ENCODE measurements at places on chromosomes 4 and X.
A peak's percentile ranks its signal among the peaks of the same experiment; 100 is the strongest.

DNA sequence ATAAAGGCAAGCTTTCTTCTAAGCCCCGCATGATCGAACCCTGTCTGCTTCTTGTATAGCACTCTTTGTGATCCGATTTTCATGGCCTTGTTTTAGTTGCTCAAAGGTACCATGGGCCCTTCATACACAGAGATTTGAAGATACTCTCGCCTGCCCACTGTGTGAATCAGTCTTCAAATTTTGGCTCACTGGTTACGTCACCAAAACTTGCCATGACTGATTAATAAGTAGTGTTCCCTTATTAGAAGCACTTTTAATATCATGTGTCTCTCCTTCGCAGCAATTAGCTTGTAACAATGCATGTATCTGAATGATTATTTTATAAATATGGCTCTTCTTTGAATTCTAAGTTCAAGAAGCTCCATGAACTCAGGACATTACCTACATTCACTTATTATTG is 880.5 kb downstream of the STPG2 start:
- DNase-seq = no peak

DNA sequence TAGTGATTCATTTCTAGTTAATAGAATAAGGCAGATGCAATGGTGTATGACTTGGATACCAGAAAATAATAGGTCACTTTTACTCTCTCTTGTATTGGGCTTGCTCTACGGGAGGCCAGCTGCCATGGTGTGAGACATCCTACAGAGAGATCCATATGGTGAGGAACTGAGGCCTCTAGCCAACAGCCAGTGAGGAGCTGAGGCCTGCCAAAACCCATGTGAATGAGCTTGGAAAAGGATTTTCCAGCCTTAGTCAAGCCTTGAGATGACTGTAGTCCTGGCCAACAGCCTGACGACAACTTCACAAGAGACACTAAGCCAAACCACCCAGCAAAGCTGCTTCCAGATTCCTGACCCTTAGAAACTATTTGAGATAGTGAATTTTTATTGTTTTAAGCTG is 1300.2 kb downstream of the RAPGEF2 start:
- no peak for DNase-seq

- DNase-seq = no peak
Observed at GRCh38 chr4:176270669-176271068, 1.6 kb upstream of the ASB5 start.

DNA sequence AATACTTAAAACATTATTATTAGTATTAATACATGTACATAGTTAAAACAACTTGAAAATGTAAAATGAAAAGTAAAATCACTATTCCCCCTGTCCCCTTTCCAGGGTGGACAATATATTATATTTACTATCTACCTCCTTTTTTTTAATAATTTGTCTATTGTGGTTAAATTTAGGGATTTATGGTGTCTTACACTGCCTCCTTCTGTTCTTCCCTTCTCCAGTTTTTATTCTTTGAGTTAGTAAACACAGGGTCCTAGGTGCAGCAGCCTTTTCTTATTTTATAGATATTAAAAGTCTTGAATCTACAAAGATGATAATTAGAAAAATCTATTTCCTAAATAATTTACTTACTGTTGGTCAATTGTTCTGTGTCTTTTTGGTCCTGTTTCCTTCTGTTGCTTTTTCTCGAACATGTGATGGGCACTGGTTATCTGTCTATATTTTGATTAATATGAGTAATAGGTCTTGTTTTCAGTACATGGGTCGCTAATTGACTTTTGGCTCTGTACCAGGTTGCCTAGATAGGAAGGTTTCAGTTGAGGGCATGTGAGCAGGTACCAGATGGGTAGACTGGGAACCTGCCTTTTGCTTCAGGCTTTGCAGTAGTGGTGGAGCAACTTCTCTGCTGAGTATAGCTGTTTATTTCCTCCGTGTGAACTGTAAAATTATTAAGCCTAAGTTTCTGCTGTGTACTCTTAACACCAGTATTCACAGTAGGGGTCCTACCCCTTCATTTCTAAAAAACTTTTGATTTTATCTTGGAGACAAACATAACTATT is 1.1 kb downstream of the NUDT9 start:
- no peak for DNase-seq

GRCh38 chr4:157824021-157824420 is 348.8 kb downstream of the GASK1B start:
- DNase-seq = no peak

DNA sequence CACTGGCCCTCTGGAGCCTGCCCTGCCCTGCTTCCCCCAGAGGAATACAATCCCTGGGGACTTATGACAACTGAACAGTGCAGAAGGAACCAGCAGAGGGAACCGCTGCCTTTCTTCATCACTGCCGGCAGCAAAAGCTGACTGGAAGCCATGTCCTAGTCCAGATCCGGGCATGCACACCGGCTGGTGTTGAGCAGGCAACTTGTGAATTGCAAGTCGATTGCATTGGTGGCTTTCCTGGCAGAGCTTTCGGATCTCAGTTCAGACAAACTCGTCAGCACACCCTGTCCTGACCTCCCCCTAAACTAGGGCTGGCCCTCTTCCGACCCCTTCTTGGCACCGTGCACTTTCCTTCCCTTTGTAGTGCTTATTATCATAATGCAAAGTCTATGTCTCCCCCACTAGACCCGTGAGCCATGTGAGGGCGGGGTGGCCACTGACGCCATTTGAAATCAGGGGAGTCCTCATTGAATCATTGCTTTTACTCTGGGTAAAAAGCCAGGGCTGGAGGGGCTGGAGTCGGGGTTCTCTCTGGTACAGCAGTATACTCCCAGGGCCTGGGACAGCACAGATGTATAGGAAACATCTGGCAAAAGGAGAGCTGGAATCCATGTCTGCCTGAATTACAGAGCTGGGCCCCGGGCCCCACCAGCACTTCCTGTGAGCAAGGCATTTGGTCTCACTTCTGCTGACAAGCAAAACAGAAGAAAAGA is 1.8 kb downstream of the ARHGAP4 start:
- no peak for DNase-seq

DNA sequence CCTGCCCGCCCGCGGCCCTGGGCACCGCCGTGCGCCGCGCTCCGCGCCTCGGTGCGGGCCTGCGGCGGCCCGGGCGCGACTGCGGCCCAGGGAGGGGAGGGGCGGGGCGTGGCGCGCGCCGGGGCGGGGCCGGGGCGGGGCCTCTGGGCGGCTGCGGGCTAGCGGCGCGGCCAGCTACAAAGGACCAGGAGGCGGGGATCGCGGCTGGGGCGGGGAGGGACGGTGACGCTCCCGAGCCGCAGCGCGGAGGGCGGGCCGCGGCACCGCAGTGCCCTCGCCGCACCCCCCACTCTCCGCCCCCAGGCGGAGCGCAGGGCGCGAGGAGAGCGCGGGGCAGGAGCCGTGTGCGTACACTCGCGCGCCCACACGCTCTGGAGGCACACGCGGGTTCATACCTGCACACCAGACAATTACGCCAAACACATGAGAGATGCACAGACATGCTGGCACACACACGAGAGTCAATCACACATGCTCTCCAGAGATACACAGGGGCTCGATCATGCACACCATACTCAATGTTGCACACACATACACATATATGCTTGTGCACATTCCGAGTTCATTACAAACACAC is at the start of gene CRMP1:
Gene CRMP1, minus strand, starts transcription at position 83 of the 577 bp plus-strand sequence. CDS start 117 bp downstream, outside the sequence.
- no peak for DNase-seq

GRCh38 chr4:139606579-139607501 is 50.8 kb upstream of the SETD7 start:
- no peak for DNase-seq

GRCh38 chr4:10201381-10202223 is 85.0 kb upstream of the WDR1 start:
- DNase-seq = no peak

DNA sequence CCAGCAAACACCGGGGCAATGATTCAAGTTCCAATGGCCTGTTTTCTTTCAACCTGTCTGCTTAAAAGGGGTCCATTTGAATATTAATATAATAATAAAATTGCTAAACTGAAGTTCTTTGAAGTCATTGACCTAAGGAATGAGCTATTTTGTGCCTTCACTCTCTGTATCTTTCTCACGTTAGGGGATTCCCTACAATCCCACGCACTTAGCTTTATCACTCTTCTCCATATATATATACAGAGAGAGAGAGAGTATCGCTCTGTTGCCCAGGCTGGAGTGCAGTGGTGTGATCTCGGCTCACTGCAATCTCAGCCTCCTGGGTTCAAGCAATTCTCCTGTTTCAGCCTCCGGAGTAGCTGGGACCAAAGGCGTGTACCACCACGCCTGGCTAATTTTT is 83.9 kb upstream of the NWD2 start:
- DNase-seq = no peak

GRCh38 chr4:22241415-22241814 is 274.5 kb downstream of the ADGRA3 start:
- DNase-seq = no peak

- DNase-seq = no peak
Observed at GRCh38 chr4:168248176-168248710, 70.3 kb downstream of the DDX60 start.

DNA sequence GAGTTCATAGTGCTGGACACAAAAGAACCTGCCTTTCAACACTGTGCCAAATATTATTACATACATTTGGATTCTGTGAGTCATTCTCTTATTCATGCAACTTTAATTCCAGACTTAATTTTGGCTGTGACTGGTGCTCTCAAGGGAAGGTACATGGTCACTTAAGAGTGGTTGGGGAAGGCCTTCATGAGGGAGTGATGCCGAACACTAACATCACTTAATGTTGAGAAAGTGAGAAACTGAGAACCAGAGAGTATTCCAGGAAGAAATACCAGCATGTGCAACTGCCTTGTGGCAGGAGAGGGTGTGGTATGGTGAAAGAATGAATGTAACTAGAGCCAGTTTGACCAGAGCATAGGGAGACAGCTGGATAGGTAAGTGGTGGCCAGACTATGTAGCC is 41.5 kb upstream of the FHDC1 start:
- no peak for DNase-seq

DNA sequence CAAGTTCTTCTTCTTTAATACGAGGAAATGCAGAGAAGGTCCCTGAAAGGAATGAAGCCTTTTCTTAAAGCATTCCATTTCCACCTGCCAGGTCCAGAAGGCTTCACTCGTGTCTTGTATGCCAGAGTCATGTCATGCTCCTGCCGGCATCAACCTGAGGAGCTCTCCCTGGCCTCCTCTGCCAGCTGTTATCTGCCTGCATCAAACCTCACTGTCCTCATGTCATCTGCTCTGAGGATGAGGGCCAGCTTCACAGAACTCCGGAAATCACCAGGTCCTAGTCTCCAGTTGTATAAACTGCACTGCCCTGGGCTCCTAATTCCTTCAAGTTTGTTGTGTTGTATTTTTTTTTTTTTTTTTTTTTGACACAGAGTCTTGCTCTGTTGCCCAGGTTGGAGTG is 20.0 kb upstream of the S100G start:
- DNase-seq = no peak

DNA sequence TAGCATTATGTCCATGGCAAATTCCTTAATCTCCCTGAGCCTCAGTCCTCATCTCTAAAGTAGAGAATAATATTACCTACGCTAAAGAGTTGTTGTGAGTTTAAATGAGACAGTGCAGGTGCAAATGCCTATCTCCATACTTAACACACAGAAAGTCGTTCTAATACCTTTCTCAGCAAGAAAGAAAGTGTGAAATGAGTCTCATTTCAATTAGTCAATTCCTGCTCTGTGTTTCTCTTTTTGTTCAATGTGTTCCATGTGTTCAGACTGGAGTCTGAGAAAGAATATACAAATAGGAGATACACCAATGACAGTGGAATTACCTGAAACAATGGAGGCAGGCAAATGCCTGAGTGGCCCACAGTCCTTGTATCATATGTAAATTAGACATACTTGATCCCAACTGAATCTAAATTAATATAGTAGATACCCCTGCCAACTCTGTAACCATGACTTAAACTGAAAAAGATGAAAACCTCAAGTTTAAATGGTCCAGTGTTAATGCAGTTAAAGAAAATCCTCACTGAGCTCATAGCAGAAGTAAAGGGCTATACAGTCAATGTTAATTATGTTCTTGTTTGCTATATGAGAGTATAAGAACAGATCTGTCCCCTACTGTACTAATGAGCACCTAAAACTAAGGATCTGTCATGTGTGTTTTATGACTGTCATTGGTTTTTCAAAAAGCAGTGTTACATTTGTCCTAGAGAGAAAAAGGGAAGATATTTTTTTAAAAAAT is 68.2 kb downstream of the GPC3 start:
- DNase-seq = no peak

DNA sequence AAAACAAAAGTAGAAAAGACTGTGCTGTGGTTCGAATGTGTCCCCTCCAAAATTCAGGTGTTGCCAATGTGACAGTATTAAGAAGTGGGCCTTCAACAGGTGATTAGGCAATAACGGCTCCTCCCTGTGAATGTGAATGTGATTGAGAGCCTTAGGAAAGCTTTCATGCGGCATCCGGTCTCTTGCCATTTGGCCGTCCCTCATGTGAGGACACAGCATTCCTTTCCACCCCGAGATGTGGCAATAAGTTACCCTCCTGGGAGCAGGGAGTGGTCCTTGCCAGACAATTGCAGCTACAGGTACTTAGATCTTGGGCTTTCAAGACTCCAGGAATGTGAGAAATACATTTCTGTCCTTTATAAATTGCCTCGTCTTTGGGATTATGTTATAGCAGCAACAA is 129.3 kb downstream of the CPEB2 start:
- DNase-seq = no peak

GRCh38 chr4:87051121-87051713 is 116.4 kb downstream of the AFF1 start:
- DNase-seq = no peak

DNA sequence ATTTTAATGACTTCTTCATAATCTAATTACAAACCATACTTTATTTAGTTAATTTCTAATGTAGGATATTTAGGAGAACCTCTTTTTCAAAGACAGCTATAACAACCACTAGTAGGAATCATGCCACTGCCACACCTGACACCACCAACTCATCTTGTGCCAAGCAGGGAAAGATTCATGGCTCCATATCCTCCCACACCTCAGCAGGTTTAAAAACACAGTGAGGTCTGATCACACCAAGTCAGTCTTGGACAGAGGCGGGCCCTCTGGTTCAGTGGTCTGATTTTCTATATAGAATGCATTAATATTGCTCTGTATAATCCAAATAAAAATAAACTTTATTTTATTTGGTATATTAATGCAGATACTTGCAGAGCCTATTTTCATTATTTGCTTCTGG is 227.7 kb upstream of the TTC29 start:
- no peak for DNase-seq

DNA sequence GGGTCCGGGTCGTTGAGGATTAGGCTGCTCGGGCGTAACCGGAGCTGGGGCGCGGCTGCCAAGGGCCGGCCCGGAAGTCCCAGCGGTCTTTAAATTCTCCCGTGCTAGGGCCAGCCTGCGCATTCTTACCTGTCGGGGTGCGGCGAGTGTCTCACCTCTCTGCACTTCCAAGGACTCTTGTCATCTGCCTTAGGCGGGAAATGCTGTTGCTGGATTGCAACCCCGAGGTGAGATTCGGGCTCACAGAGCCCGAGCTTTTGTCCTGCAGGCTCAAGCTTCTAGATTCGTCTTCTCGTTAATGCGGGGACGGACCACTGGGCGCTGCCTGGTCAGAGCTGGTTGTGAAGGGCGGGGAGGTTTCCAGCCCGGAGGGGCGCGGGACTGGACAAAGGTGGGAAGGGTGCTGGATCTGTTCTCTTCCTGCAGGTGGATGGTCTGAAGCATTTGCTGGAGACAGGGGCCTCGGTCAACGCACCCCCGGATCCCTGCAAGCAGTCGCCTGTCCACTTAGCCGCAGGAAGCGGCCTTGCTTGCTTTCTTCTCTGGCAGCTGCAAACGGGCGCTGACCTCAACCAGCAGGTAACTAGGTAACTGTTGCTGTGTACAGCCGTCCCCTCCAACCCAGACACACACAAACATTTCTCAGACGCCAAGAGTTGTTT is at the start of gene ANKRD37:
Gene ANKRD37, plus strand, starts transcription at position 118 of the 662 bp plus-strand sequence. Its CDS starts 83 bp downstream, at position 201.
- peak; percentile 20 for DNase-seq

- DNase-seq = no peak
Observed at GRCh38 chrX:112734290-112734689, 54.6 kb upstream of the LHFPL1 start.

GRCh38 chr4:15104825-15105224 is 102.5 kb downstream of the CPEB2 start:
- no peak for DNase-seq

Measured in stimulated activated naive CD8-positive, alpha-beta T cell treated with anti-CD3 and anti-CD28 coated beads, Interleukin-15, amount 100 ng/mL, for 72 hours (primary cell).